ENCODE measurements at places on chromosomes 1 and 21.

DNA sequence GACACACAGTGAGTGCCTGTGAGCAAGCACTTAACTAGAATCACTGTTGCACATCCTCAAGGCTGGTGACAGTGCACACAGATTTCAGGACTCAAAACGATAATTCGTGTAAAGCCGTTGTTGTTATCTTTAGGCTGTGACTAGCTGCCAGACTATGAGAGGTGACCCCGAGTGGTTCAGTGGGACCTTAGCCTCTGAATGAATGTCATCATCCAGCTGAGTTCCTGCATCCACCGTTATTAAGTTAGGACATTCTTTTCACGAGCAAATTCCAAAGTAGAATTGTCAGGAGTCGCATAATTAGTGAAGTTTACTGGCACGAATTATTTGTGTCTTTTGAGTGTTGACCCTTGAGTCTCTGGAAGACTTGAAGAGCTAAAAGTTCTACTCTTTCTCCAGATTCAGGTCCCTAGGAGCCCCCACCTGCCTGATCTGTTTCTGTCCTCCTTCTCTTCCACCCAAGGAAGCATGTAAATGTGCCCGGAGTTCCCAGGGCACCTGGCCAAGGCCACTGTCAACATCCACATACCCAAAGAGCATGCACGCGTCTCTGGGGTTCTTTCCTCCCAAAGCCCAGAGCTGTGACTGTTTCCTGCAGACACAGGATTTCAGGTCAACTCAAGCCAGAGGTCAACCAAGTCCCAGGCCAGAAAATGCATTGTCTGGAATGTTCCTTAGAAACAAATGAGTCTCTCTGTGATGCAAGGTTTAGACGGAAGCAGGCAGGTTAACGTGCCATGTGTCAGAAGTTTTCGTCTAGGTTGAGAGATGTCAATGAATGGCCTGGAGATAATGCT lies 207.2 kb downstream of the TOMM20 start:
- DNase-seq, result no peak

GRCh38 chr1:175804561-175804960 lies 61.2 kb upstream of the TNR start:
- peak; percentile 10 for DNase-seq

- DNase-seq, result peak; percentile 87
Observed at GRCh38 chr1:234602334-234603220, 7.4 kb downstream of the IRF2BP2 start.

GRCh38 chr1:44973645-44974044 lies 12.8 kb downstream of the EIF2B3 start:
- DNase-seq, result no peak

DNA sequence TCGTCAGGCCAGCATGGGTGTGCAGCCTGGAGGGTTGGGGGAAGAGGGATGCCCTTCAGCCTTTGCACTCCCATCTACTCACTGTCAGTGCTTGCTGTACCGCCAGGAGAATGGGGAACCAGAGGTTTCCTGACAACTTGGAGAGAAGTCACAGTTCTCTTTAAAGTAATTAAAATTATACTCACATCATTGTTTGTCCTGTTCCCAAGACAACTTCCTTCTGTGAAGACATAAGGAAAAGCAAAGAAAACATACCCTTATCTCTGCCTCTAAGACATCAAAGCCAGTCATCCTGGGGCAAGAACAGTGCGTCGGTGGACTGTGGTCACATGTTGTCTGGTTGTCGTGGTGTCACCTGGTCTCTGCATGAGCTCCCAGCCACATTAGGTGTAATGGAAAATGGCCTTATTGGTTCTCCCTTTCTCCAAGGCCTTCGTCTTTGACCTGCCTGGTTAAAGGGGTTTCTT lies 17.6 kb downstream of the TRAF5 start:
- no peak for DNase-seq

GRCh38 chr1:89356658-89357400 lies 7.0 kb upstream of the GBP6 start:
- no peak for DNase-seq

DNA sequence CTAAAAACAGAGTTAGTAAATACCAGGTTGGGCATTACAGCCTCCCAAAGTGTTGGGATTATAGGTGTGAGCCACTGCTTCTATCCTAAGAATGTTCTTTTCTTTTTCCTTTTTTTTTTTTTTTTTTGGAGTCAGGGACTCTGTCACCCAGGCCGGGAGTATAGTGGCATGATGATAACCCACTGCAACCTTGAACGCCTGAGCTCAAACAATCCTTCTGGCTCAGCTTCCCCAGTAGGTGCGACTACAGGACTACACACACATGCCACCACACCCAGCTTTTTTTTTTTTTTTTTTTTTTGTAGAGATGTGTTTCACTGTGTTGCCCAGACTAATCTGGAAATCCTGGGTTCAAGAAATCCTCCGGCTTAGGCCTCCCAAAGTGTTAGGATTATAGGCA lies 5.9 kb downstream of the ZBTB8OS start:
- no peak for DNase-seq

DNA sequence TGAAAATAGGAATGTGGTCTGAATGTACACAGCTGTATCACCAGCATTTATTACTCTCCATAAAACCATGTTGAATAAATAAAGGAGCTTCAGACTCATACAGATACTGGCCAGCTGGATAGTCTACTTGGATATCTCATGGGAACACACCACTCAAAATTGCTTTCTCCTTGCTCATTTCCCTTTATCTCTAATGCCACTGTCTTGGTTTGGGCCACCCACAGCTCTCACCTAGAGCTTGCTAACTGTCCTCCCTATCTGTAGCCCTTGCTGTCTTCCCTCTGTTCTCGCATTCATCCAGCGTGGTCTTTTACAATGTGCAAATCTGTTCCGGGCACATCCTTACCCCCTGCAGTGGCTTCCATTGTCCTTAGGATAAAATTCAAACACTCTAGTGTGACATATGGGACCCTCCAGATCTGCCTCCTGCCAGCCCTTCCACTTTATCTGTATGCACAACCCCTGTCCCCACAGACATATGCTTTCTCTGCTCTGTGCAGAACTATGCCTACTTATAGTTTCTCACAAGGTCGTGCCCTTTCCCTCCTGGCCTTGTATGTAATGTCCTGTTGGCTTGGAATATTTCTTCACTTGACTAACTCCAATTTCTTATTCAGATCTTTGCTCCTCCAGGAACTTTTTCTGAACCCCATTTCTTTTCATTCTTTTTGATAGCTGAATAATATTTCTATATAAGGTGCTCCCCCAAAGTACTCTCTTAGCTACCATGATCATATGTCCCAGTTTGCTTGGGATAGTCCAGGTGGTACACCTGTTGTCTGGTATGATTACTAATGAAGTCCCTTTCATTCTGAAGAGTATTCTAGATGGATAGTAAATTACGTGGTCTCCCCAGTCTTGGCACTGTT lies 2.9 kb downstream of the FLVCR1 start:
- no peak for DNase-seq

- DNase-seq, result no peak
Observed at GRCh38 chr1:11147197-11147770, 41.9 kb upstream of the ANGPTL7 start.

DNA sequence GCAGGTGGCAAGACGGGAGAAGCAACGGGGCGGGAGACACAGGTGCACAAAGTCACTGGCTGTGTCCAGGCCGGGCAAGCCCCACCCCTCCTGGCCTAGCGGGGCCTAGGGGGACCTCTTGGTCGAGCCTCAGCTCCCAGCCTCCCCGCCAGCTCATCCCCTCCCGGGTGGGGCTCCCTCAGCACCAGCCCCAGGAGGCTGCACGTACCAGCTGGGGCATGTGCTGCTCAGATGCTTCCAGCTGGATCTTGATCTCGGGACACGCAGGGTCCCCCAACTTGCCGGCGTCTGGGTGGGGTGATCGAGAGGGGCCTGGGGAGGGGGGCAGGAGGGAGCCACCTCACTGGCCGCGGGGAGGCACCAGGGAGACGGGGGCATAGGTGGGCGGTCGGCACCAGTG lies 71.4 kb downstream of the RAP1GAP start:
- DNase-seq, result no peak

- DNase-seq, result no peak
Observed at GRCh38 chr1:230790026-230790425, 42.8 kb downstream of the CAPN9 start.

DNA sequence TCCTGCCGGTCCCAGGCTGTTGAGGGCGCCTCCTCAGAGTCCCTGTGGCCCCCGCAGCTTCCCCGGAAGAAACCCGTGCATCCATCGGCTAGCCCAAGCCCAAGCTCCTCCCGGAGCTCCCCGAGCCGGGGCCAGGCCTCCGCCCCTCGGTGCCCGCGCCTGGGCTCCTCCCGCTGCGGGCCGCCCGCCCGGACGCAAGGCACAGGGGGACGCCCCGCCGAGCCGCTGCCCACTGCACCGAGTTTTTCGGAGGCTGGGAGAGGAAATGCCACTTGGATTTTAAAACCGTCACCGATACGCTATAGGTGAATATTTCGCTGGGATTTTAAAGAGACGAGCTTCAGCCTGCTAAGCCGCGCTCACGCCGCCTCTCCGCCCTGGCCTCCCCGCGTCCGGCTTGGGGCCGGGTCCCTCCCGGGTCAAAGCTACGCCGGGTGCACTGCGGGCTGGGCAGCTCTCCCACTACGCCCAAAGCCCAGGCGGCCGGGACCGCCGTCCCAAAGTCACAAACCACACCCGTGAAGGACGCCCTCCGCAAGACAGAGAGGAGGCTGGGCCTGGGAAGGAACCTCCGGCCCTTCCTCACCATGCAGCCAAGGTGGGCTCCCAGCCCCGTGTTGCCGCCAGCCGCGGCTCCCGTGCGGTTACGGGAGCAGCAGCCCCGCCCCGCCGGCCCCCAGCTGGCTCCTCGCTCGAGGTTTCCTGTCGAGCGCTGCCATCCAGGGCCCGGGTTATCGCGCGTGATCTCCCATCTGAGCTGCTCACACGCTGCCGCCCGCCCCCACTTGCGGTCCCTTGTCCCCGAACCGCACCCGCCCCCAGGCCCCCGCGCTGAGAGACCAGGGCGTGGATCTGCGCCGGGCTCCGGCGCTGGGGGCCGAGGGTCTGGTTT lies 63.2 kb downstream of the CD247 start:
- DNase-seq, result no peak
